ENCODE measurements at places on chromosomes 12 and 14.
A peak's percentile ranks its signal among the peaks of the same experiment; 100 is the strongest.

- peak; percentile 19 for DNase-seq
Observed at GRCh38 chr12:31897781-31898503, 61.3 kb upstream of the RESF1 start.

- peak; percentile 50 for DNase-seq
Observed at GRCh38 chr12:48817873-48818830, at the start of gene CACNB3. TSS of gene CACNB3 (plus strand) at chr12:48818496. CDS start at chr12:48818930, 434 bp downstream.

DNA sequence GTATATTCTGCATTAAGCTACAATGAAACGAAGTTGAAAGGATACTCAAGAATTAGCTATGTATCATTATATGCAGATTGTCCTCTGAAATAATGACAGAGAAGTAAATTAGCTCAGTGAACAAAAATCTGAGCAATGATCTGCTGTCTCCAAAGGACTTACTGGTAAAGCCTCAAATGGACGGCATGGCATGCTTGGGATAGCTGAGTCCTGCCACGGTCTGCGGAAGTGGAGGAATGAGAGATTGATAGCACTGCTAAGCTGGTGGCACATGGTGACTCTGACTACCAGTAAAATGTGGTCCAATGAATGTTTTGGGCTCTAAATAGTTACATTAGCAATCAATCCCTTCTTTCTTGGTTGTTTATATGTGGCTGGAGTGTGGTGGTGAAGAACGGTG lies 3.7 kb upstream of the DENND5B start:
- no peak for DNase-seq

DNA sequence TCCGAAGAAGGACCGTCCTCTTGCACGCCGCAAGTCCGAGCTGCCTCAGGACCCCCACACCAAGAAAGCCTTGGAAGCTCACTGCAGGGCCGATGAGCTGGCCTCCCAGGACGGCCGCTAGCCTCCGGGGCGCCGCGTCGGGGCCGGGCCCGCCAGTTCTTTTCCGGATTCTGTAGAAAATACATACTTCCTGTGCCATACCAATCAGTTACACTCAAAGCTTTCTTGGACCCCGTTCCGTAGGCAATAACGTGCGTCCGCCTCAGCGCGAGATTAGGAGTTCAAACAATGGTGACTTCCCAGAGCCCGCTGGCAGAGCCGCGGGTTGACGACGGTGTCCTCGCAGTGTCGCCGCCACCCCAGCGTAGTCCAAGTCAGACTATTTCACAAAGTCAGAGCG lies 39.2 kb upstream of the DYNC1H1 start:
- no peak for DNase-seq

GRCh38 chr12:50517421-50518048 lies 12.8 kb downstream of the DIP2B start:
- no peak for DNase-seq

- no peak for DNase-seq
Observed at GRCh38 chr12:94079566-94080340, 68.6 kb upstream of the PLXNC1 start.

GRCh38 chr14:76595266-76595665 lies 166.0 kb upstream of the VASH1 start:
- DNase-seq = no peak

DNA sequence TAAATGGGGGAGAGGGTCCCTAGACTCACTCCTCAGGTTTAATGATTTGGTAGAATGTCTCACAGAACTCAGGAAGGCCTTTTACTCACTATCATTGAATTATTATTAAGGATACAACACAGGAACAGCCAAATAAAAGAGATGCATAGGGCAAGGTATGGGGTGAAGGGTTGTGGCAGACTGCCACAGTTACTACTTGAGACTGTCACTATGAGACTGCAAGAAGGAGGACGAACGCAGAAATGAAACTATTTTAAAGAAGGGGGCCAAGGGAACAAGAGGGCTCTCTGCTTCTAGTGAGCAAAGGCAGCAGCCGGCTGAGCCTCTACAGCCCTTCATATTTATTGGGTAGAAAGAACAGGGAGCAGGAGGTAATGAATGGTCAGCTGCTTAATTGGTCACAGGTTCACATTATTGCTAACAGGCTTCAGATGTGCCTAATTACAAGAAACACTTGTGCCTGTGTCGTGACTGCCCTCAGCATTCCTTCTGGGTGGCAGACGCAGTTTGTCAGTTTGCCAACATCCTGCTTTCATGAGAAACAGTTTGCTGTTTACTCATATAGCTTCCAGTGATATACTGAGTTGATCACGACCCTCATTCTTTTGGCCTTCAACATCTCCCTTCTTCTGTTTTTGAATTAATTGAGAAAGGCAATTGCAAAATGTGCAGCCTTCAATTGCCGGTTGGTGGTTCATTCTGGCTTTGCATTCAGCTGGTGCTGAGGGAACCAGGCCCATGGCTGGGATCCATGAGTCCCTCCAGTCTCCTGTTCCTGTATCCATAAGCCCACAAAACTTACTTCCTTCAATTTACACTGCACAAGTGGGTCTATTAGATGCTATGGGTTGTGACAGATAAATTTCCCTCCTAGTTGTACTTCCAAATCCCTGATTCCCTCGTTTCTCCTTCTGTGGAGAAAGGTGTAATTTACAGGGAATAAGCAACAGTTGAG lies 82.8 kb upstream of the PLEKHG7 start:
- no peak for DNase-seq

GRCh38 chr12:26434299-26435068 lies 239.1 kb downstream of the SSPN start:
- no peak for DNase-seq

DNA sequence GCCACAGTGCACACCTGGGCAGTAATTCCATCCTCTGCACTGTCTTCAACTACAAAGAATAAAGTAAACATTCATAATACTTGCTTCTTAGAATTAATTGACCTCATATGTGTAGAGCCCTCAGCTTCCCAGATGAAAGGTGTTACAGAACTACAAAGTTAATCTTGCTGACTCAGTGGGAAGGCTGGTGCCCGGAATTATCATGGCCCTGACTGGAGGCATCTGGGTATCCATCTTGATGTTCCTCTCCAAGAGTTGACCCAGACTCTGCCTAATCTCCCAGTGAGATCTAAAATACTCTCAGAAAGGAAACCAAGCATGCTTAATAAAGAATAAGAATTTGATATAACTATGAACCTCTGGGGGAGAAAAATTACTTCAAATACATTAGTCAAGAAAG lies 147.0 kb upstream of the ARID2 start:
- no peak for DNase-seq

- no peak for DNase-seq
Observed at GRCh38 chr12:75735853-75736252, 224.4 kb upstream of the KRR1 start.

- no peak for DNase-seq
Observed at GRCh38 chr12:2813214-2814185, 1.0 kb downstream of the ITFG2 start.

GRCh38 chr12:109714141-109714912 lies 702 bp downstream of the FAM222A start:
- DNase-seq = peak; percentile 10

DNA sequence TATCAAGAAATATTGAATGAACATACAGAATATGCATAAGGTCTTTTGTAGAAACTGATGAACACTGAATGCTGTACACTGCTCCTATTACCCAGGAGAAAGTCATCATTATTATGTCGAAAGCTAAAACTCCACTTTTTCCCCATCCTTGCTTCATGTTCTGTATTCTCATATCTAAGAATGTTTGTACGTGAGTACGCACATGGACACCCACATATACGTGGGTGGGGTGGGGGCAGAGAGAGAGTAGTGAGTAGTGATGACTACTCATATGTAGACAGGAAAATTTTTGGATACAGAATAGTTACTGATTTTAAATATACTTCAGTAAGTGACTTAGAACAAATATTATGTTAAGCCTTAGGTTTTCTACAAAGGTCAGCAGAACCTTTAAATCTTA lies 75.1 kb downstream of the FERMT2 start:
- no peak for DNase-seq

GRCh38 chr12:70971001-70971794 lies 50.7 kb upstream of the PTPRR start:
- no peak for DNase-seq

- no peak for DNase-seq
Observed at GRCh38 chr12:111643427-111643826, 42.3 kb downstream of the BRAP start.

- no peak for DNase-seq
Observed at GRCh38 chr12:34257093-34257492, 234.8 kb downstream of the ALG10 start.

DNA sequence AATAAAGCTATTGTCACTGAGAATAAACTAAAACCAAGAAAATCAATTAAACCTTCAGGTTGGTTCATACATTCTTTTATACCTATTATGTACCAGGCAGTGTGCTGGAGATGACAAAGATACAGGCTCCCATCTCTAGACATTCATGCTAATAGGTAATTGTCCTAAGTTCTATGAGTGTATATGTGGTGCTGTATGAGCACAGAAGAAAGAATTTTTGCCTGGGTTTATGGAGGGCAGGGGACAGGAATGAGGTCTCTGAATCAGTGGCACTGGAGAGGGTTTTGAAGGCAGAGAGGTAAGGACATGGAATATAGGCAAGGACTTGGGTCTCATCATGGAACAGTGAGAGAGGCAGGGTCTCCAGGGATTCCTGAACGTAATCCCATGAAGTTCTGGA lies 38.7 kb downstream of the MAP1LC3B2 start:
- no peak for DNase-seq

GRCh38 chr12:94963649-94964048 lies 39.8 kb downstream of the NDUFA12 start:
- no peak for DNase-seq

GRCh38 chr12:117069926-117070900 lies 29.0 kb downstream of the TESC start:
- no peak for DNase-seq

GRCh38 chr12:102298022-102298421 lies 100.4 kb upstream of the PMCH start:
- DNase-seq = no peak

DNA sequence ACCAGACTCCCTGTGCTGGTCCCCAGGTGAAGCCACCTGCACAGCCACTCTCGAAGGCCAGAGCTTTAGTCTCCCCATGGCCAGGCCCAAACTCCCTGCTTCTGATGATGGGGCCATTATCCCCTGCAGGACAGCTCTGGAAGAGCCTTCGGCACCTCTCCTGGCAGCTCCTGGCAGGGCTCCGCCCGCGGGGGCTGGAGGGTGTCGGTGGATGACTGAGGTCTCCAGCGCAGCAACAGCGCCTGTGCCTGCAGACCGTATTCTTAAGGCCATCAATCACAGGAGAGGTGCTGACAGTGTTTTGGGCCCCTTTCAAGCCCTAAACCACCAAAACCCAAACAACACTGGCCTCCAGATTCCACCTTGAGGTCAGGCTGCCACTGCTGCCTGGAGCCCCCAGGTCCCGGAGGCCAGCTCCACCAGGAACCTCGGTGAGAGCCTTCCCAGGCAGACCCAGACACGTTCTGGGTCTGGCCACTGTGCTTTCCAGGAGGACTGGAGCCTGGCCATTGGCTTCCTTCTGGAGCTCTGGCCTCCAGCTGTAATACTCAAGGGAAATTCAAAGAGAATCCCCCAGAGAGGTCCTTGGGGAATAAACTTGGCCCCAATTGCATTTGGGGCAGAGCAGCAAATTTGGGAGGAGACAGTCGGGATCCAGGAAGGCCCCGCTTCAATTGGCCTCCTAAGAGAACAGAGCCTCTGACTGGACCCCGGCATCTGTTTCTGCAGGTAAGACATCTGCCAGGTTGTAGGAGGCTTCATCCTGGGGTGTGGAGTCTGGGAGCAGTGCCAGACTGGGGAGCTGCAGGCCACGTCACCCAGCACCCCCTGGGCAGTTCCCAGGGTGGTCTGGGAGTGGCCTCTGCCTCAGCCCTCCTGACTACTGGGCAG lies 210.6 kb upstream of the RTL1 start:
- DNase-seq = no peak

DNA sequence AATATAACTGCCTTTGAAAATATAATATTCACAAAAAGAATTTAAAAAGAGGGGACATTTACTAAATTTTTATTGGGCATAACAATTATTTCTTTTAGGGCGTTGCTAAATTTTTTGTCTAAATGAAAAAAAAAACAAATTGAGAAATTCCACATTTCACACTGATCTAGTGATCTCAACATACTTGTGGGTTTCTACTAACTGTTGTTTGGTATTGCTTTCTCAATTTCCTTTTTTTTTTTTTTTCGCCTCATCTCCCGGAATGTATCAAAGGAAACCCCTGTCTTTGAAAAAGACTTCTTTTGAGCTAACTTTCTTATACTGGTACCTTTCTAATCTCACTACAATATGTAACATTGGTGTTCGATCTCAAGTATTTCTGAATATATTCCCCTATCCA lies at the start of gene CLEC4D:
CLEC4D (plus strand) TSS at position 248 of the 400 bp plus-strand sequence. CDS start 230 bp downstream, outside the sequence.
- DNase-seq = no peak

GRCh38 chr12:10365696-10366405 lies 24.0 kb downstream of the KLRK1 start:
- DNase-seq = no peak
